Mammary epithelial cell (primary cell): ENCODE measurements at places on chromosomes 1 and 21.

DNA sequence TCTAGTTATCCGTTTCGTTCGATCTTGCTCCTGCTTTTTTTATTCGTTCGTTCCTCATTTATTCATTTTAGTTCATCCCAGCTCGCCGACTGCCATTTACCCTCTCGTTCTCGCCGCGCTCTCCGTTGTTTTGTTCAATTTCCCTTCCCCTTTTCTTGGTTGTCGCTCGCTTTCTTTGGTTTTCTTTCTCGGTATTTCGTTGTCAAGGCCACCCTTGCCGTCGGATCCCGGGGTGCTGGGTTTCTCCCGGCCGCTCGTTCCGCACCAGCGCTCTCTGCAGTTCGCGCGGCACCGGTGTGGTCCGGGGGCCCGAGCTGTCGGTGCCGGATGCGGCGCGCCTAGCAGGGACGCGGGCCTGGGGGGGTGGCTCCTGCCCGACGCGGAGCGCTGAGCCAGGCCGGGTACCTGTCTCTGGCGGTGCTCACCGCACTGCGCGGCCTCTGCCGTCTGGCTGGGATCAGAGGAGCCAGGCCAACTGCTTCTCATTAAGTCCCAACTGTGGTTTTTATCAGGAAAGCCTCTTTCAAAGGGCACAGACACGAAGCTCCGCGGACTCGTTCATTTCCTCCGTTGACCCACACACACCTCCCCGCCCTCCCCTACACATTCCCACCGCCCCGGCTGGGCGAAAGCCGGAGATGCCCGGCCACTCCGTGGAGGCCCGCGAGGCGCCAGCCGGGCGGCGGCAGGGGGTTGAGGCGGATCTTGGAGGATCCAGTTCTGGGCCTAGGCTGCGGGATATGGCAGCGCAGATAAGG, 1.6 kb downstream of the ALX3 start:
- no peak for DNase-seq

GRCh38 chr21:31132574-31133242, 94.4 kb upstream of the KRTAP19-8 start:
- DNase-seq: no peak

DNA sequence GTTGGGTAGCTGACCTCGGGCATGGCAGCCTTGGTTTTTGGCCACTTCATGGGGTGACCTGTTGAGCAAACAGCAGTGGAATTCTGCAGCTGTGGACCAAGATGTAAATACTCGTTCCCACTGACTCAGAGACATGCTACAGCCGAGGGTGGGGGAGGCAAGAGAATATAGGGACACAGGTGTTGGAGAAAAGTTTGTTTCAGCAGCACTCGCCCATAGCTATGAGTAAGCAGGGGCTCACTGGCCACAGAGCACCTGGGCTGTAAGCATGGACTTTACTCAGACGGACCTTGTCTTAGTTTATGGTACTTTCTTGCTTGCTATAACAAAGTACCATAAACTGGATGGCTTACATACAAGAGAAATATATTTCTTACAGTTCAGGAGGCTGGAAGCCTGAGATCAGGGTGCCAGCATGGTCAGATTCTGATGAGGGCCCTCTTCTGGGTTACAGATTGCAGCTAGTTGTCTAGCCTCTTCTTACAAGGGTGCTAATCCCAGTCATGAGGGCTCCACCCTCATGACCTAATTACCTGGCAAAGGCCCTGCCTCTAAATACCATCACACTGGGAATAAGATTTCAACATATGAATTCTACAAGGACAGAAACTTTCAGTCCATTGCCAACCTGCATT, 437.2 kb upstream of the DAB1 start:
- peak; percentile 93 for DNase-seq

DNA sequence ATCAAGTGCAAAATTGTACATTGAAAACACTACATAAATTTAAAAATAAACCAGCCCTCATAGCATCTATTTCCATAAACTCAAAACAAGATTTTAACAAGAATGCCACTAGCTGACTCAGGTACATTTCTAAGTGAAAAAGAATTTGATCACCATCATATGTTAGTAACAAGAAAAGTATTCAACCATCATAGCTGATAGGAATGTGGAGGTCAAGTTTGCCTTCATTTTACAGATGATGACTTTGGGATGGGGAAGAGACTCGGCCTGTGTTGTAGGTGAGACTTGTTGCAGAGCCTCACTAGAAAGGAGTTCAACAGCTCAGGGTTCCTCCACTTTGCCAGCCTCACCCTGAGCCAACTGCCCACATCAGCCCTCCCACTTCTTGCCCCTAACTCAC, 318.8 kb upstream of the FAM78B start:
- DNase-seq: peak; percentile 19

DNA sequence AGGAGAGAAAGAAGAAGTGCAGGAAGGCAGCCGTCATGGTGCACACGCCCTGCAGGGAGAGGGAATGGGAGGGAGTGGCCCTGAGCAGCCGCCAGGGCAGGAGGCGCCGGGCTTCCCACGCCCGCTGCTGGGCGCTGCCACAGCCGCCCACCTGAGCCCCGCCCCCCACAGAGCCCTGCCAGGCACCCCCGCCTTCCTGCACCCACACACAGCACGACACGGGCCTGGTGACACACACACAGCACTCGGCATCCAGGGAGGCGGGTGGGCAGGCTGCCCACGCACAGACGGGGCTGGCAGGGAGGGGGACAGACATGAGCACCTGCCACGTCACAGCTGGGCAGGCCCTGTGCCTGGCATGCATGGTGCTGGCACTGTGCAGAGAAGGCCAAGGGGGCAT, 27.5 kb downstream of the ADGRB2 start:
- no peak for DNase-seq

- no peak for DNase-seq
Measured at GRCh38 chr21:44351535-44352252, 1.7 kb upstream of the TRPM2 start.
